Smooth muscle cell of the brain vasculature (primary cell): ENCODE measurements at places on chromosomes 11 and 22.

GRCh38 chr11:48017105-48017830 lies 36.9 kb downstream of the PTPRJ start:
- no peak for DNase-seq

DNA sequence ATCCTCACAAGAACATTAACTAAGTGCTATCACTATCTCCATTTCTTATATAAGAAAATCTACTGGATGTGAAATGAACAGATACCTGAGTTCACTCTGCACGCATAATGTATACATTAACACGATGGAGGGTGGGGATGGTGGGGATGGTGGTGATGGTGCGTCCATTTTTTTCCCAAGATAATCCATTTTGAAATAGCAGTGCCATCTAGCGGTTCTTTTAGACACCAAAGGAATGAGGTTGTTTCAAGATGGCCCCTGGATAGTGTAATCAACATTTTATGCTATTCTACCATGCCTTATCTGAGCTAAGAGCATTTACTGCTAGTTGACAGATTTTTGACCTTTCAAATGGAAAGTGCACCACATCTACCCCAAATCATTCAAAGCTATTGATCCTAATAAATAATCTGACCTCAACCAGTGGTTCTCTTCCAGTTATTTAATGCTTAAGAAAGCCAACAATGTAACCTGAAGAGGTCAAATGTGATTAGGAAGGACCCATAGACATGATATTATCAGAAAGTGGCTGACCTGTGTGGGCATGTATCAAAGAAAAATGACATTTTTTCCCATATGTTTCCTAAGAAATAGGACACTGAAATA lies 714.7 kb upstream of the TENM4 start:
- DNase-seq, result peak; percentile 4

- no peak for DNase-seq
Observed at GRCh38 chr22:43004362-43005035, 10.4 kb downstream of the PACSIN2 start.

GRCh38 chr11:4071914-4072313 lies 22.7 kb upstream of the RRM1 start:
- no peak for DNase-seq

DNA sequence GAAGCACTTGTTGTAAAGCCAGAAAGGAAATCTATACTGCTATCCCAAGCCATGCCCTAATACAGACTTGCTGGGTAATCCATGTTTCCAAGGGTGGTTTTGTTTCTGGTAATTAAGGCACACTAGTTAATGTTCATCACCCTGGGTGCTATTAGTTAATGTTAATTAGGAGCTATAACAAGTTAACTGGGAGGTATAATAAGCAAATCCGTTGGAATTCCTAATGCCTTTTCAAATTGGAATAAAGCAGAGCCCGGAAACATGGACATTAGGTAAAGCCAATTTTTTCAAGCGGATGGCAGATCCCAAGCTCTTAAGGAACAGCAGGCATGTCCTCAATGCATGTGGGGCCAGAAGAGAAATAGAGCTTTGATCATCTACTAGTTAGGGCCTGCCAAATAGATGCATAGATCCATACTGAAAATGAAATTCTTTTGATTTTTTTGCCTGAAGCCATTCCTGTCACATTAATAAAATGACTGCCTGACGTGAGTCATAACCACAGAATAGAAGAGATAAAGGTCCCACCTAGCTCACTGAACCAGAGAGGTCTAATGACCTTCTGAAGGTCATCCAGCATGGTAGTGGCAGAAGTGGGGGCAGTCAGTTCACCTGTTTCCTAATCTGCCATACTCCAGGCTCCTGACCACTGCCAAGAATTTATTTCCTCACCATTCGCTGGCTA lies 28.5 kb upstream of the CCDC34 start:
- no peak for DNase-seq

- no peak for DNase-seq
Observed at GRCh38 chr22:37630839-37631435, 8.5 kb upstream of the SH3BP1 start.

GRCh38 chr11:18490319-18490718 lies 34.7 kb downstream of the LDHAL6A start:
- DNase-seq, result no peak

DNA sequence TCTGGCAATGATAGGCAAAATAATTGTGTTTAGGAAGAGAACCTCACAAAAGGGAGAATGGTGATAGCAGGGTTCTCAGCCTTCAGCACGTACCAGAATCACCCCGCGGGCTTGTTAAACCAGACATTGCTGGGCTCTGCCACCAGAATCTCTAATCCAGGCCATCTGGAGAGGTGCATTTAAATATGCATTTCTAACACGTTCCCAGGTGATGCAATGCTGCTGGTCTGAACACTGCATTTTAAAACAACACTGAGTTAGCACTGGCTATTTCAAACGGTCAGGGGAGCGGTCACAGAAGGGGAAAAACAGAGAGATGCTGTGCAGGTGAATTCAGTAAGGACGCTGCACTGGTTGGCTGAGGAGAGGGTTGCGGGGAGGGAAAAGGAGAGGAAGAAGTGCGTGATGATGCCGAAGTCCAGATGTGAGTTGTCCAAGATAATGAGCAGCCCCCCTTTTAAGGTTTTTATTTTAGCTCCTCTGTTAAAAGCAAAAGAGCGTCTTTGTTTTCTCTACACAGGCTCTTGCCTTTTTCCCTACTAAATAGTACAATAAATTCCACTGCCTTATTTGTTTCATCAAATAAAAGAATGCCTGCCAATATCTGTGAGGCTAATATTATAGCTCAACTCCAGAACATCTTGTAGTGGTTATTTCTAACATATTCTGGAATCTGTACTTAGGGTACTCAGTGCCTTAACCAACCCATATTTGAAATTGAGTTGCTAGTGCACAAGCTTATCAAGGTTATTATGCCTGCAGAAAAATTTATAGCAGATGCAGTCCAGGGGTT lies 109.6 kb upstream of the POU2AF2 start:
- DNase-seq, result no peak

GRCh38 chr22:36052505-36052941 lies 23.9 kb upstream of the RBFOX2 start:
- no peak for DNase-seq

GRCh38 chr11:130600616-130601015 lies 152.2 kb downstream of the ADAMTS15 start:
- DNase-seq, result no peak

- DNase-seq, result no peak
Observed at GRCh38 chr22:44385781-44386180, 73.0 kb upstream of the SHISAL1 start.

DNA sequence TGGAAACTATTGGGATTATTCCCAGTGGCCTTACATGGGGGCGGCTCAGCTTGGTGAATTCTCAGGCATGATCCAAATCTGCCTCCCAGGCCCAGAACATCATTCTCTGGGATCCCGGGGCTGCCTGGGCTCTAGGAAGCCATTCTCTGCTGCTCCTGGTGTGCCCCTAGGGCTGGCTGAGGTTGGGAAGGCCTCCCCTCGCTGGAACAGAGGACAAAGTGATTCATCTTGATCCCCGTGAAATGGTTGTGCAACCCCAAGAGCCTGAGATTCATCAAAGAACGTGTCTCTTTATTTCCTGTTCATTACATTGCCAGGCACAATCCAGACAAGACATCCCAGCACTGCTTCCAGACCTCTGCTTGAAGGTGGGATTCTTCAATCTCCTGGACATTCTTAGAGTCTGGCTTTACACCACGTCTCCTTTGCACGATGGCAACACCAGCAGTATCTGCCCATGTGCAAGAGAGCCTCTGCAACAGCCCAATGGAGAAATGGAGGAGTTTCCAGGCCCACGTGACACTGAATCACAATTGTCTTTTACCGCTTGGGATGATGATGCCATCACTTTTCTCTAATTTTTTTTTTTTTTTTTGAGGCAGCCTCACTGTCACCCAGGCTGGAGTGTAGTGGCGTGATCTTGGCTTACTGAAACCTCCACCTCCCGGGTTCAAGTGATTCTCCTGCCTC lies 52.3 kb downstream of the TST start:
- no peak for DNase-seq
